NCI-H1694 (cell line): ENCODE measurements at places on chromosomes 4 and X.

DNA sequence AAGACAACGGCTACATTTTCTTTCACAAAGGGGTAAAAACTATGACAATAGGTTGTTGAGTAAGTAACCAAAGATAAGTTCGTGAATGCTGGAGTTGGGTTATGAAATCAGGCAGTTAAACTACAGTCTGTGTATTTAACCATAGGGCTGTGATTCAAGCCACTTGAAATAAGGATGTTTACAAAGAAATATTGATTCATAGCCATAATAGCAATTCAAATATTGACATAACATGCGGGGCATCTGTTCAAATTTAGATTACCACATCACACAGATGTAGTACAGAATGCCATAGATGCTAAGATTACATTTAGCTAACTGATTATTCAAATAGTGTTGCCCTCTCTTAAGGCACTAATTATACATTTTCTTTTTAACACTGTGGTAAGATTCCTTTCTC, 364.1 kb downstream of the FSTL5 start:
- DNase-seq, result no peak

GRCh38 chr4:158766434-158767044, 2.3 kb upstream of the FNIP2 start:
- DNase-seq, result no peak

- no peak for DNase-seq
These were observed 131.2 kb upstream of the STX18 start for GRCh38 chr4:4673070-4673469.

DNA sequence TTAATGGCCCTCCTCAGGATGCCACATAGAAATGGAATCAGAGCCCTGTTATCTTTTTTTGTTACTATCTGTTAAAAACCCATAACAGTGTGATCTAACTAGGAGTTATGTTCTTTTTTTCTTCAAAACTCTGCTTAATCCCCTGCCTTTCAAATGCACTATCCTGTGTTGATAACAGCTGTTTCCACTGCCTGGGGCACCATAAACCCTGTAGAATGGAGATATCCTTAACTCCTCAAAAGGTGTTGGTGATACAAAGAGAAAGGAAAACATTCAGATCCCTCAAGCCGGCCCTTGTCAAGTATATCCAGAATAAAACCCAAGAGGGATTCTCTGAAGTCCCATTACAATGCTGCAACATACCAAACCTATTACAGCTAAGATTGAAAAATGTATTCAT, 108.6 kb downstream of the ACTRT1 start:
- DNase-seq, result no peak

- DNase-seq, result no peak
These were observed 179.8 kb downstream of the EDA start for GRCh38 chrX:69795702-69796101.

DNA sequence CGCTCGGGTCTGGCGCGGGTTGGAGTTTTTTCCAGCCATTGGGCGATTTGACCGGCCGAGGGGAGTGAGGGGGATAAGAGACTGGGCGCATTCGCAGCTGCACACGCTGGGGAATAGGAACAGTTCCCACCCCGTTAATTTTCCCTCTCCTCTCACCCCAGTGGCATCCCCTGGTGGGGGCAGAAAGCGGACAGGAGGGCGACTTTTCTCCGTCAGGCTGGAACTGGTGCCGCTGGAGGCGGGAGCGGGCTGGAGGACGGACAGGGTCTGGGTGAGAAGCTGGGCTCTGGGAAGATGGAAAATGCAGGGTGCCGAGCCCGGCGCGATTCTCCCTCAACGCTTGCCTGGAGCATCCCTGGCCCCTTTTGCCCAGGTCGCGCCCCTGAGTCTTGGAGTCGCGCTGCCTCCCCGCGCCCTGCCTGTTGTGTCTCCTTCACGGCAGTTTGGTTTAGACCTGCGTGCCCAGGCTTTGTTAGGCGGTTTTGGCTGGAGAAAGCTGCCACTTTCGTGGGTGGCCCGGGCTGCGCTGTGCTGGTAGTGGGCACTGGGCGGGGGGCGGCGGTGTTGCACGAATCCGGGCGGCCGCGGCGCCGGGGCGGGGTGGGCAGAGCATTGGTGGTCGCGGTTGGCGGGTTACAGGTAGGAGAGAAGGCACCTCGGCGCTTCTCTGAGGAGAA, 2.0 kb downstream of the ADGRL3 start:
- DNase-seq, result peak; percentile 1

DNA sequence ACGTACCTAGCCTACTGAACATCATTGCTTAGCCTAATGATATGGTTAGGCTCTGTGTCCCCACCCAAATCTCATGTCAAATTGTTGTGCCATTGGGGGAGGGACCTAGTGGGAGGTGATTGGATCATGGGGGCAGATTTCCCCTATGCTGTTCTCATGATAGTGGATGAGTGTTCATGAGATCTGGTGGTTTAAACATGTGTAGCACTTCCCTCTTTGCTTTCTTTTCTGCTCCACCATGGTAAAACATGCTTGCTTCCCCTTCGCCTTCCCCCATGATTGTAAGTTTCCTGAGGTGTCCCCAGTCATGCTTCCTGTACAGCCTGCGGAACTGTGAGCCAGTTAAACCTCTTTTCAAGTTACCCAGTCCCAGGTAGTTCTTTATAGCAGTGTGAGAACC, 102.6 kb downstream of the RAPGEF2 start:
- DNase-seq, result no peak

DNA sequence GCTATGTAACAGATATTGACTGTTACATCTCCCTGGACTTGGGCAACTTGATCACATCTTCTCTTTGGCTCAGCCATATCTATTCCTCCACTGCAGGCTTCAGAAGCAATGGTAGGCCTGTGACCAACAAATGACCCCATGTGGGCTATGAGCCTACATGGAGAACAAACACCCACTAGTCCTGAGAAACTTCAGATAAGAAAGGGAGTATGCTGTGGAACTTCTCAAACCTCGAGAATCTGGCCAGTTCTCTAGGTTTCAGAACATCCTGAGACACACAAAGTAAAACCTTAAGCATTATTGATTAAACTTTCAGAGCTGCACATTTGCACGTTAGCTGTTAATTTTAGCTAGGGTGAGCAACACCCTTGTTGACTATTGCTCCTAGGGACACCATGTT, 16.3 kb downstream of the RBMX2 start:
- no peak for DNase-seq

- DNase-seq, result peak; percentile 55
These were observed 460.3 kb downstream of the MID1IP1 start for GRCh38 chrX:39261446-39262147.

DNA sequence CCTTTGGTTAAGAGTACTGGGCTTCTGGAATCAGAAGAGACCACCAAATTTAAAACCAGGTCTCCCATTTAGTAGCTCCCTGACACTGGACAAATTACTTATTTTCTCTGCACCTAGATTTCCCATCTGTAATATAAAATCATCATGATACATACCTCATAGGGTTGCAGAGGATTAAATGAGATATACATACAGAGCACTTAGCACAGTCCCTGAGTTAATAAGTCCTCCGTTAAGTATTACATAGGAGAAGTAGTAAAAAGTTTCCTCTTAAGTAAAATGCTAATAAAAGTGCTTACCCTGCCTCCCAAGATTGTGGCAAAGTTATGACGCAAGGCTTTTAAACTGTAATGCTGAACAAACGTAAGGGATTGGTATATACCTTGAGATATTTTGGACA, 539 bp upstream of the CHIC1 start:
- no peak for DNase-seq

- DNase-seq, result no peak
These were observed 10.4 kb downstream of the RAB9A start for GRCh38 chrX:13699183-13699826.
